Hematopoietic multipotent progenitor cell (in vitro differentiated cells): ENCODE measurements at places on chromosomes 5 and 9.
A peak's percentile ranks its signal among the peaks of the same experiment; 100 is the strongest.

DNA sequence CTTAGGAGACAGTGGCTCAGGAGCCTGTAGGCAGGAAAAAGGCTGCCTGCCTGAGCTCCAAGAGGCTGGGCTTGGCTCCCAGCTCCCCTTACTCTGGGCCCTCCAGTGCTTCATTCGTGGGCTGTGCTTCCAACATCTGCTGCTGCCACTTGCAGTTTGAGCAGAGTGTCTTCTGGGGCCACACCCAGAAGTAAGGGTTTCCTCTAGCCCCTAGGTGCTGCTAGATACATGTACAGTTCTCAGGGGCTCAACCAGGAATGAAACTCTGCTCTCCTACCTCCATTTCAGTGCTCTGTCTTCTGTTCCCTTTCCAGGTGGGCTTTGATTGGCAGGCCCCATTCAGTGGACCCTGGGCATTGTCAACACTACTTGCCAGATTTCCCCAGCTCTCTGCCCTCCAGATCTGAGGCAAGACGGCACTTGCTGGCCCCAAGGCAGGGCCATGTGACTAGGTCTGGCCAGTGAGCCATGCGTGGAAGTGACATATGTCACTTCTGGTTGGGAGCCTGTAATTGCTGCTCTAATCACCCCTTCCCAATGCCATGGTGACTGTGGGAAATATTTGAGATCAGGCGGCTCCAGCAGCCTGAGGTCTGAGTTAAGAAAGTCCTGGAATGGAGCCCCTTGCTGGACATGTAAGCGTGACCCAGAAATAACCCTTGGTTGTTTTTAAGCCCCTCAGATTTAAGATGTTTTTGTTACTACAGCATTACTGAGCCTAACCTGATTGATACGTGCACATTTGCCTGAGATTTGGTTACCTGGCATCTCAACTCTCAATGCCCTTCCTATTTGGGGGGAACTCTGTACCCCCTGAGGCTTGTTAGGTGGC is 9.4 kb upstream of the BOD1 start:
- DNase-seq: no peak

DNA sequence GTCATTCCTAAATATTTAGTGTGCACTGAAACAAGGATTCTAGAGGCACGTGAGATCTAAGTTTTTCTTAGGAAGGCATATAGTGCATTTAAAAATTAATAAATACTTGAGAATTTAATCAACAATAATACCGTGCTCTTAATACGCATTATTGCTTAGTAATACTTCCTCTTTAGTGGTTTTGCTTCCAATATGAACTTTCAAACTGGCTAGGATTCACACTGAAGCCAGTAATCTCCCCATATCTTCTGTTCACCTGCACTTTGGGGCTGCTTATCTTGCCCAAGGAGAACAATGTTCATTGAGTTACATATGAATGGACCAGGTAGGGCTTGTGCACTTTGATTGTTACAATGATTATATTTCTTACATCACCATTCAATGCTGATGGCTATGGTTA is 180.5 kb upstream of the RIOK2 start:
- DNase-seq: no peak

DNA sequence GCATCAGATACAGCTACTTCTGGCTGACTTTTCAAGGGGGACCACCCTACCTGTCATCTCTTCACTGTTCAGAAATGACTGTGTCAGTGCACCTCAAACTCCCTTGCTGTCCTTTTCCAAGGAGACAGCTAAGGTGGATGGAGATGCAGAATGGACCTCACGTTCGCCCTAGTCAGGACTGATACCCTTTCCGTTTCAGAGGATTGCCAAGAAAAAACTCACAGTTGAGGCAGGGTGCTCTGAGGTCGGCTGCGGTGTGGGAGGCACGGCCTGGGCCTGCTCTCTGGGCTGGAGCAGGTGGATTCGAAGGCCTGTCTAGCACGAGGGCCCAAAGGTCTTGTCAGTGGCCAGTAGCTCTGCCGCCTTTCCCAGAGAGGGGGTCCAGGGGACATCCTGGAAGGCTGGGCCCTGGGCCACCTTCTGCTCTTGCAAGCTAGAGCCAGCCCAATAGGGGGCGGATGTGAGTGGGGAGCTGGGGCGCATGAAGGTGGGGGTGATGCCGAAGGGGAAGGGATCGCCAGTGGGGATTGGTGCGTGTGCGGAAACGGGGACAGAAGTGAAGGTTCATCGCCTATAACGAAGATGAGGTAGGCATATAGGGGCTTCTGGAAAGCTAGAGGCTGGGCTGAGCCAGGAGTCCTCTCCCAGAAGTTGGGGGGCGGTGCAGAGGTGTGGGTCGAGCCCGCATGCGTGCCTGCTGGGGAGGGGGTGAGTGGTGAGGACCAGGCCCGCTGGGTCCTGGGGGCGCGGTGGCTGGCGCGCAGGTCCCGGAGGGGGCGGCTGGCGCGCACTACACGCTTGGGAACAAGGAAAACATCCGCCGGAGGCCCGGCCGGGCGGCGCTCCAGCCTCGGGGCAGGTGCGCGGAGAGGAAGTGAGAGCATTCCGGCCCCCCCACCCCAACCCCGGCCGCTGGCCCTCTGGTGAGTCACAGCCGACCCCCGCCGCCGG is 2.5 kb upstream of the MSMP start:
- peak; percentile 82 for DNase-seq

GRCh38 chr5:125298746-125299379 is 552.4 kb upstream of the ZNF608 start:
- DNase-seq: no peak

DNA sequence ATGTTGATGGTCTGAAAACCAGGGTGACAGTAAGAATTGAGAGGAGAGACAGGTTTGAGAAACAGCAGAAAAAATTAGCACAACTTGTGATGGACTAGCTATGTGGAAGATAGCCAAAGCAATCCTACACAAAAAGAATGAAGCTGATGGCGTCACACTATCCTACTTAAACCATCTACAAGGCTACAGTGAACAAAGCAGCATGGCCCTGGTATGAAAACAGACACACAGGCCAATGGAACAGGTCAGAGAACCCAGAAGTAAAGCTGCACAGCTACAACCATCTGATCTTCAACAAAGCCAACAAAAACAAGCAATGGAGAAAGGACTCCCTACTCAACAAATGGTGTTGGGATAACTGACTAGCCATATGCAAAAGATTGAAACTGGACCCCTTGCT is 7.5 kb upstream of the UBE2R2 start:
- DNase-seq: no peak

DNA sequence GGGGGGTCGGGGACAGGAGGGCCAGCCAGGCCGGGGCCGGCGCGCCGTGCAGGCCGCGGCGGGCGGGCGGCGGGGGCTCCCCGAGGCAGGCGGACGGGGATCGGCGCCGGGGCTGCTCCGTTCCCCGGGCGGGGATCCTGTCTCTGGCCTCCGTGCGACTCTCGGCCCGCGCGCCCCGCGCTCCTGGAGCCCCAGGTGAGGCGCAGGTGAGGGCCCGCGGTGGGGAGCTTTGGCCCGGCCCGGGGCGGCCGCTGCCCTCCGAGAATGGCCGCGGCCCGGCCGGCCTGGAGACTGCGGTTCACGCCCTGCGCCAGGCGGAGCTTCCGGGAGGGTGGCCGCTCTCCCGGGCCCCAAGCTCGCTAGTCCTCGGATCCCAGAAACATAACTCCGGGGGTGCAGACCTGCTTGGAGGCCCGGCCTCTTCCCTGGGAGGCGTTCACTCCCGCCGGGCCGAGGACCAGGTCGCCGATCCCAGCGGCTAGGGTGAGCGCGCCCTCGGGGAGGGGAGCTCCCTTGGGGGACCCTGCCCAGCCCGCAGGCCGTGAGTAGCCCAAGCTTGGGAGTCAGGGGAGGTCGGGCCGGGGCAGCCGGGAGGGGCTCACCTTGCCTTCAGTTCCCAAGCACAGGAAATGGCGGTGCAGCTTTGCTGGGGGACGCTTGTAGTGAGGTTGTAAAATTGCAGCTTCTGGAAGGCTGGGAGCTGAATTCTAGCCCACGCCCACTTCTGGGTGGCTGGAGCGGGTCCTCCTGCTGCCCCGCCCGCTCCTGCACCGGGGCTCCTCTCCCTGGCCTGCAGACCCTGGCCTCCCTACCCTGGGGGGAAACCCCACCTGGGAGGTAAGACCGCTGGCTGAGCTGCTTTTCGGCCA is 723 bp downstream of the PPP1R26 start:
- DNase-seq: no peak

GRCh38 chr9:136846376-136847087 is 2.7 kb upstream of the PHPT1 start:
- no peak for DNase-seq

GRCh38 chr5:33235304-33235703 is 205.5 kb upstream of the TARS1 start:
- no peak for DNase-seq

- no peak for DNase-seq
These were observed 59.8 kb downstream of the CPLANE1 start for GRCh38 chr5:37189355-37189754.

DNA sequence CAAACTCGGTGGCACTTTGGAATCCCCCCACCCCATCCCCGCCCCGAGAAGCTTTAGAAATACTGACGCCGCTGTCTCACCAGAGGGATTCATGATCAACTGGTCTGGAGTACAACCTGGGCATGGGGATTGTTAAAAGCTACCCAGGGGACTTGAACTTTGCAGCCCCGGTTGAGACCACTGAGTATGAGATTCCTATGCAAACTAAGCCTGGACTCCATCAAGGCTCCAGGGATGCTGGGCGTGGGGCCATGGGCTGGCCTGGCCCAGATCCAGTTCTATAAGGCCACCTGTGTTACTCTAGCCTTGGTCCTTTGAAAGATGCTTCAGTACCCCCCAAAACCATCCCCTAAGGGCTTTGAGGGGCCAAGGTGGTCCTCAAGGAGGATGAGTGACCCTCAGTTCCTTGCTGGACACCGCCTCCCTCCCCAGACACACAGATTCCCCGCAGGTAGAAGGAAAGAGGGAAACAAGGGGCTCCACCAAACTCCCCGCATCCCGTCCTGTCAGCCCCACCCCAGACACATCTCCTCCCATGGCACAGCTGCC is 68.5 kb downstream of the MRPL36 start:
- no peak for DNase-seq

DNA sequence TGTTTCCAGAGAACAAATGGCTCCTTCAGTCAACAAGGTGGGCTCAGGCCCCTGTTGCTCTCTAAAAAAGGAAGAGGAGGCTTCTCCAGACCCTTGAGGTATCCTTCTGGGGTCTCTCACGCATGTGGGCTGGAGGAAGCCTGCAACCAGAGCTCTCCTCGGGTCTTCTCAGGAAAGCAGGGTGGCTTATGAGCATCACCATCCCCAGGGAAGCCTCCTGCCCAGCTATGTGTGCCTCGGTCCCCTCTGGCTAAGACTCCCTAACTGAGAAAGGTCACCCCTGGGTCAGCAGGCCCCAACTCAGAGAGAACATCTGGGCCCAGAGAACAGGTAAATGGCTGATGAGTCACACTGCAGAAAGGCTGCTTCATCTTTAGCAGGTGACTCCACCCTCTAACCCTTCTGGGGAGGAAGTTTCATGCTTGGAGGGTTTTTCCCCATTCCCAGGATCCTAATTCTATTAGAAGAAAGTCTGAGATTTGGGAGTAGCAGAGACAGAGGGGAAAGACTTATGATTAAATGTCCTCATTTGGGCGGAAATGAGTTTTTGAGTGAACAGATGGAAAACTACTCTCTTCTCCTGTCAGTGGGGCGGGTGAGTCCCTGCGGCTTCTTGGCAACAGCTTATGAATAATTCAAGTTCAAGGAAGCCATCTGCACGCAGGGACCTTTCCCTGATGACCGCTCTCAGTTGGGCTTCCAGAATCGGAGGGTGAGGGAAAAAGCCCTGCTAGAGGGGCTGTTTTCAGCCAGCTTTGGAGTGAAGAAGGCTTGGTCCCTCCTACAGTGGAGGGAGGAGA is 41.9 kb downstream of the TGFBI start:
- DNase-seq: no peak

DNA sequence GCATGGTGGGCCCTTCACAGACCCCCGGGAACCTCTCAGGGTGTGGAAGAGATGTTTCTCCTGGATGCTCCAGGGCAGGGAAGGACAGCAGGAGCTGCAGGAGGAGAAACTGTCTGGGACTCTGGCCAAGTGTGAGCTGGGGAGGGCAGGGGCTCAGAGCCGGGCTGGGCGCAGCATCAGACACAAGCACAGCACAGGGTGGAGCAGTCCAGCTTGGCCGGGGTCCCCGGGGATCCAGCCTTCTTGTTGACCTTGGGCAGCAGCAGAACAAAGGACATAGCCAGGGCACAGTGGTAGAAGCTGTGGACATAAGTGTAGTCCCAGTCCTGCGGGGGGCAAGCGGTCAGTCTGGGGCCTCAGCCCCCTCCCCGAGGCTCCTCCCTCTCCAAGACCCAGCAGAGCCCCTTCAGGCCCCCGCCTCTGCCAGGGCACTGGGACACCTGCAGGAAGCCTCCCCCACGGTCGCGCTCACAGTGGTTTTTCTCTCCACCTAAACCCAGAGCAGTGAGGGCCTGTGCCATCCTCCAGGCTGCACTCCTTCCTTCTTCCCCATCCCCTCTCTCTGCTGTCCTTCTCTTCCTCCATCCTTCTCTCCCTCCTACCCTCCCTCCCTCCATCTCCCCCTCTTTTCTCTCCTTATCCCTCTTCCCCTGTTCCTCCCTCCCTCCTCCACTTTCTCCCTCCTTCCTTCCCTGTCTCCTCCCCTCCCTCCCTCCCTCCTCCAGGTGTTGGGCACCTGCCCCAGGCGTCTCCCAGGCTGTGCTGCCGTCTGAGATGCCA is 10.1 kb downstream of the MYMK start:
- DNase-seq: no peak

DNA sequence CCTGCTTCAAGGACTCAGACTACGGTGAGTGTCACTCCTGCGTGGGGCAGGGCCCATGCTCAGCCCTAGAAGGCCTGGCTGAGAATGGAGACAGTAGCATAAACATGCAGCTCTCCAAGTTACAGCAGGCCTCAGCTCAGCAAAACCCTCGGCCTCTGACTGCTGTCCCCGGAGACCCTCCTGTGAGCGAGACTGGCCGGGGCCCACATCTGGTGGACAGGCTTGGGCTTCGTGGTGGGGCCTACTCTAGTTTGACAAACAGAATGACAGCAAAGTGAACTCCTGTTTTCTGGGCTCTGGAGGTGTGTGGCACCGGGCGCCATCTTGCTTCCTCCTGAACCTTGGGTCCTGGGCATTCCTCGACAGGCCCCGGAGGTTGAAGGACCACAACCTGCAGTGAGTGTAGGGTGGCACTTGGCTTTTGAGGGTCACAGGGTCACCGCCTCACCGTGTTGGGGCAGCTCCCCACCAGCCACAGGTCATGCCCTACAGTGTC is 97.5 kb downstream of the PHF2 start:
- DNase-seq: no peak

- no peak for DNase-seq
These were observed 4.6 kb downstream of the JMY start for GRCh38 chr5:79240561-79240960.

DNA sequence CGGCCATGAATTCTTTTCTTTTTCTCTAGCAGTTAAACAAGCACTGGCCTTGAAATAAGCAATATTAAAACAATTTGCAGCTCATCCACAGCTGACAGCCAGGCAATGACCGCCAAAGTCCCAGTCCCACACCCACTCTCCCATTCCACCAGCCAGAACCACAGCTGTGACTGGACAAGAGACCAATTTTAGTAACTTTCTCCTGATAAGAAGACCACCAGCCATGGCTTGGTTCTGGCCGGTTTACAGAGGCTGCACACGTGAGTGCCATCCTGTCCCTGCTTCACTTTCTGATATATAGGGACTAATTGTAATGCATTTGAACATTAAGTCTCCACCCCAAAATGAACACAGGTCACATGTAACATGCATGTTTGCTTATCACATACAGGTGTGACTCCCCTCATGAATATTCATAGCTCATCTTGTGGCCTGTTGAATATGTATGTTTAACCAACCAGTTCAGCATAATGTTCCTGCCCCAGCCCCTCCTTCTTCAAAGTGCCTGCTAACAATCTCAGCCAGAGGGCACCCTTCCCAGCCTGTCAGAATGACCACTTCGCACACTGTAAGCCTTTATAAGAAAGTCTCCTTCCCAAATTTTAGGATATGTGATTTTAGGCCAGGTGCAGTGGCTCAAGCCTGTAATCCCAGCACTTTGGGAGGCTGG is 23.9 kb upstream of the FANCC start:
- DNase-seq: no peak
